Hematopoietic multipotent progenitor cell (in vitro differentiated cells): ENCODE measurements at places on chromosomes 16 and 17.

DNA sequence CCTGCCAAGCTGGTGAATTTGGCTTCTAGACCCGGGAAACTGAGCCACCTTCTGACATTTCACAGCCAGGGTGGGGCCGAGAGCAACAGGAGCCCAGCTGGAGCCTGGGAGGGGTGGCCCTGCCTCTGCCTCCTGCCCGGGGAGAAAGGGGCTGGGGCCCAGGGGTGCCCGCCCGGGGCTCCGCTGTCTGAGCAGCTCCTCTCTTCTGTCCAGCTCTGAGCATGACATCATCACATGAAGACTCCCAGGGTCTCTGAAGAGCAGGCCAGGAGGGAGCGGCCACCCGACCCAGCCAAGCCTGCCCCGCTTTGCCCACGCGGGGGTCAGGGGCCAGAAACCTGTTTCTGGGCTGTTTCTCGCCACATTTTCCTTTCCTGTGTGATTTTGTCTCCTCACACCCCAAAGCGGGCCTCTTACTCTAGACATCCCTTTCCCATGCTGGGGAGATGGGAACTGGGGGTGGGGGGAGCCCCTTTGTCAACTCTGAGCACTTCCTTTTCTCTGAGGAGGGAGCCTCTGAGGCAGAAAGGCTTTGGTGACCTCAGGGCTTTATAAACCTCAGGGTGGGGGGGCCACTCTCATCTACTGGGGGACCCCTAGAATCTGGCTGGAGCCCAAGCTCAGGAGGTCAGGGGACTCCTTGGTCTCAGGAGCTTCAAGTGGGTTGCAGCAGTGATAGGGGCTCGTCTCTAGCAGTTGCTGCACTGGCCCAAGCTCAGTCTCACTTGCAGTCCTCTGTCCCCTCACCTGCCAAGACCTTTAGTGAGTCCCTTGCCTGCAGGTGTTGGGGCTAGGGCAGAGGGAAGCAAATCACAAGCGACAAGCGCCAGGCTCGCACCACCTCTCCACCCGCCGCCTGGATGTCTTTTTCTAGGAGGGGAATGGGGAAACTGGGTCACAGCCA, 7.6 kb downstream of the UBALD2 start:
- DNase-seq, result no peak

- no peak for DNase-seq
Observed at GRCh38 chr16:16028311-16028999, 79.0 kb downstream of the ABCC1 start.

GRCh38 chr16:10121491-10121890, 60.7 kb downstream of the GRIN2A start:
- DNase-seq, result no peak

DNA sequence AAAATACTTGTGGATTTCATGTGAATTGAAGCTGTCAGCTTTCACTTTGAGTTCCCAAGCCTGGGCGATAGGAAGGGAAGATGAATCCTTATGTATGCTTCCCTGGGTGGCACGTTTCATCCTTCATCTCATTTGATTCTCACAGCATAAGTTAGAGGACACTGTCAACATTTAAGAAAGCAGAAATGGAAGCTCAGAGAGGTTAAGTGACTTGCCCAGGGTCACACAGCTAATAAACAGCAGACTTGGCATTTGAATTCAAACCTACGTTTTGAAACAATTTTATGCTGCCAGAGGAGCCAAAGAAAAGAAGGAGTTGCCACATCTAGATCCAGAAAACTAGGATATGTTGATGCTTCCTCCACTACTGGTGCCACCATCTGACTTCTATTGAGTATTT, 108.3 kb upstream of the GPR139 start:
- DNase-seq, result no peak
